ENCODE measurements at places on chromosomes 4 and X.

DNA sequence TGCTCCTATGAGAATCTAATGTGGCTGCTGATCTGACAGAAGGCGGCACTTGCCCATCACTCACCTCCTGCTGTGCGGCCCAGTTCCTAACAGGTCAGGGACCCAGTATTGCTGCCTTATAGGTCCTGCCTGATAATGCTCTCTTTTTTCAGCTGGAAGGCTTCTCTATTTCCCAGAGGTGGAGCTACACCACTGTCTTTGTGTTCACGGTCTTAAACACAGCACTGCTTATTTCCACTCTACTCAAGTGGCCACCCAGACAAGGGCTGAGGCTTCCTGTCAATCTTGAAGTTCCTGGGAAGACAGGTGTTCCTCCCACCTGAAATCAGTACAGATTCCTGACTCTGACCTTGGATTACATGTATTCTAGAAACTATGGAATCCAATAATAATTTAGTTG is 270.6 kb downstream of the NR3C2 start:
- DNase-seq, result no peak

DNA sequence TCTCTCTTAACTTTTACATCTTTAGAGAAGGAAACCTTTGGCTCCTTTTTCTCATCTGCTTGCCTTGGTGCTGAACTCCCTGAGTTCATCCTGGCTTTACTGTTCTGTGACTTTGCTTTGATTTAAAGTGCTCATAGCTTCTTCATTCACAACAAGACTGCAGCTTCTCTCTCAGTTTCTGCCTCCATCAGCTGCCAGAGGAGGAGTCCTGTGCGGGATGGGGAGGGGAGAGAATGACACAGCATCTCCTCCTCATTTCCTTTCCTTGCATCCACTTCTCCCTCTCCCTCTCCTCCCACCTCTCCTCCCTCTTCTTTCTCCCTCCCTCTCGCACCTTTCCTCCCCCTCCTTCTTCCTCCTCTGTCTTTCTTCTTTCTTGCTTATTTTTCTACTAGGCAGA is 42.0 kb downstream of the CBLL2 start:
- no peak for DNase-seq

DNA sequence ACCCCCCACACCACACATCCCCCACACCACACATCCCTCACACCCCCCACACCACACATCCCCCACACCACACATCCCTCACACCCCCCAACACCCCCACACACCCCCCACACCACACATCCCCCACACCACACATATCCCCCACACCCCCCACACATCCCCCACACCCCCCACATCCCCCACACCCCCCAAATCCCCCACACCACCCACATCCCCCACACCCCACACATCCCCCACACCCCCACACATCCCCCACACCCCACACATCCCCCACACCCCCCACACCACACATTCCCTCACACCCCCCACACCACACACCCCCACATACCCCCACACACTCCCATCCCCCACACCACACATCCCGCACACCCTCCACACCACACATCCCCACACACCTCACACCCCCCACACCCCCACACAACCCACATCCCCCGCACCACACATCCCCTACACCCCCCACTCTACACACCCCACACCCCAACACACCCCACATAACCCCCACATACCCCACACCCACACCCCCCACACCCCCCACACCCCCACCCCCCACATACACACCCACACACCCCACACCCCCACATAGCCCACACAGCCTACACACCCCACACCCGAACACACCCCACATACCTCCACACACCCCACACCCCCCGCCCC is 172.9 kb downstream of the DCLK2 start:
- no peak for DNase-seq

DNA sequence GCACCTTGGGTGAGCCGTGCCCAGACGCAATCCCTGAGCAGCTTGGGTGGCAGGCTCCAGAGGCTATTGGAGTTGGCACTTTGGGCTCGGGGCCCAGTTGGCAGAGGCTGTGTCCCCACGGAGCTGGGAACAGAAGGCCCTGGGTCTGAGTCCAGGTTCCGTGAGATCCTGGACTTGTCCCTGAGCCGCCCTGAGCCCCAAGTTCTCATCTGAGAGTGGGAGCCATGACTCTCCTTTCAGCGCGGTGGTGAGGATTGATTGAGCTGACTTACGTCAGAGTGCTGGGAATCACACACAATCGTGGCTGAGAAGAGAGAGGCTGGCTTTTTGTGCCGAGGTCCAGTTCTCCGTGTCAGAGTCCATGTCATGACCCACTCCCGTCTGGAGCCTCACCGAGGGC is 98.0 kb downstream of the PSAPL1 start:
- no peak for DNase-seq

GRCh38 chr4:54096295-54096962 is 3.5 kb upstream of the GSX2 start:
- DNase-seq, result no peak

DNA sequence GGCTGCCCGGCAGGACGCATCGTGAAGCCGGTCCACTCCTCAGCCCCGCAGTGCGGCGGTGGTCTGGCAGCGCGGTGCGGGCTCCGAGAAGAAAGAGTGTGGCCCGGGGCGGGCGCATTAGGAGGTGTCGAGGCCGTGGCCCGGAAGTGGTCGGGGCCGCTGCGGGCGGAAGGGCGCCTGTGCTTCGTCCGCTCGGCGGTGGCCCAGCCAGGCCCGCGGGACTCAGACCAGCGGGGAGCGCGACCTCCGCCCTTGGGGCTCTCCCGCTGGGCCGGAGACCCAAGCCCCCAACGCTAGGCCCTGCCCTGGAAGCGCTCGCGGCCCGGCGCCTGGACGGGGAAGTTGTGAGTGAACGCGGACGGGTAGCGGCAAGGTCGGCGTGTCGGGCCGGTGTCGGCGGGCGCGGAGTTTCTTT is 60.0 kb downstream of the HS3ST1 start:
- no peak for DNase-seq

- DNase-seq, result no peak
These were observed 37.8 kb downstream of the LEF1 start for GRCh38 chr4:108130955-108131354.

DNA sequence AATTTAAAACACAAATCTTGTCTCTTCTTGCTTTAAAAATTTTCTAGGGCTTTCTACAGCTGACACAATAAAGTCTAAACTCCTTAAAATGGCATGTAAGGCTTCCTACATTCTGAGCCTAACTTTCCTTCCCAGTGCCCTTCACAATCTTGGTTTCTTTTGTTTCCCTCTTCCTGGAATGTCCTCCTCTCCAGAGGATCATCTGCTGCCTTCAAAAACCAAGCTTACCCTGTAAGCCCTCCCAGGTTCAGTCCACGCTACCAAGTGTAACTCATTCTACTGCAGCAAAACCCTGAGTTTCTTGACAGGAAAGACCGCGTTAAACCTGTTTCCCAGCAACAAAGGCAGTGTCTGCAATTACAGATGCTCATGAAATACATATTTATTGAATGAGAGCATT is 91.3 kb downstream of the SHISA3 start:
- no peak for DNase-seq

- DNase-seq, result no peak
These were observed 41.6 kb downstream of the BEX3 start for GRCh38 chrX:103417933-103418332.

DNA sequence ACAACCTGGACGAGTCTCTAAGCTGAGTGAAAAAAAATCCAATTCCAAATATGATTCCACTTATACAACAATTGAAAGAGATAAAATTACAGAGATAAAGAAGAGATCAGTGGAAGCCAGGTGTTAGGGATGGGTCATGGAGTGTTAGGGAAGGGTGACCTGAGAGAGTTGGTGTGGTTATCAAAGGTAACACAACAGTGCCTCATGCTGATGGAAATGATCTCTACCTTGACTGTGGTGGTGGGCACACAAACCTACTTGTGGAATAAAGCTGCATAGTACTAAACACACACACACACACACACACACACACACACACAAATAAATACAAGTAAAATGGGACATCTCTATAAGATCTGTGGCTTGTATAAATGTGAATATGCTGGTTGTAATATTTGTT is 26.0 kb downstream of the BEND2 start:
- DNase-seq, result no peak

DNA sequence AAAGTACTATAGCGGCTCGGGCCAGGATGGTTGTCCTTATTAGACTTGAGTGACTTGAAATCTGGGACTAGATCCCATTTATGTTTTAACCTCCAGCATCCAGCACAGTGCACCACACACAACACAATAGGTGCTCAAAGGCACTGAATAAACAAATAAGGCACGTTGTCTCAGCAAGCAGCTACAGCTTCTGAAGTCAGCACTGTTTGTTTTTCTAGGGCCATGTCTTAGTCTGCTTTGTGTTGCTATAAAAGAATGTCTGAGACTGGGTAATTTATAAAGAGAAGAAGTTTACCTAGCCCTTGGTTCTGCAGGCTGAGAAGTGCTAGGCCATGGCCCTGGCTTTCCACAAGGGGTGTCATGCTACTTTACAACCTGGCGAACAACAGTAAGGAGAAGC is 102.1 kb upstream of the LNX1 start:
- no peak for DNase-seq

- peak; percentile 55 for DNase-seq
These were observed 62.4 kb upstream of the PDLIM3 start for GRCh38 chr4:185597532-185598188.

- DNase-seq, result no peak
These were observed 244.6 kb downstream of the SPANXN4 start for GRCh38 chrX:143270317-143270716.

- DNase-seq, result no peak
These were observed 188.7 kb upstream of the AADAT start for GRCh38 chr4:170278460-170278859.

GRCh38 chr4:173056710-173057109 is 111.9 kb upstream of the GALNT7 start:
- no peak for DNase-seq

- DNase-seq, result no peak
These were observed 65.3 kb downstream of the CLCN5 start for GRCh38 chrX:49987651-49988050.

GRCh38 chr4:165972747-165973146 is 99.7 kb downstream of the TLL1 start:
- DNase-seq, result no peak

DNA sequence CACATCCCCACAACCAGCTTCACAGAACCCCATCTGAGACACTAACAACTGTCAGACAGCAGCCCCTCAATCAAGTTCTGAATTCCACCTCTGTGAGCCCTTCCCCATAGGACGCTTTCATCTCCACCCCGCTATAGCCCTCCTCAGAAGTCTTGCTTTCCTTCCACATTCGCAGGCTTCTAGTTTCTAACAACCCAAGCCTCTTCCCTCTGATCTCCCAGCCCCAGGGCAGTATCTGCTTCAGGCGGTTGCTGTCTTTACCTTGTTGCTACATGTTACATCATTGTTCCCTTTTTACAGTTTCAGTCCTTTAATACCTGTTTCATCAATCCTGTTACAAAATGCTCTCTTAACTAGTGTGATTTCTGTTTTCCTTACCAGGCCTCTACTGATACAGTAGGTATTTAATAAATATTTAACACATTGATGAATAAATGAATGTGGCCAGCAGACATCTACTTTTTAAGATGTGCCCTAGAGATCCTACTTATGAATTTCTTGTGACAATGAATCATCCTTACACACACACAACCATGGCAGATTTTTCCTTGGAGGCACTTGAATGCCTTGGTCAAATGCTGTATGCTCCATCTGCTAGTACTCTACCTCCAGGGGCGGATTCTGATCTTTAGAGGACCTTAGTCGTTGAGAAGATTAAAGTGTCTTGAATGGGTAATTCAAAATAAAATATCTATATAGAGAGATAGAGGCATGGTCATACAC is 164.7 kb upstream of the SLIT2 start:
- no peak for DNase-seq

- DNase-seq, result no peak
These were observed 289.2 kb downstream of the LDB2 start for GRCh38 chr4:16609170-16609758.

GRCh38 chr4:144653781-144654545 is 8.0 kb downstream of the HHIP start:
- DNase-seq, result no peak

- no peak for DNase-seq
These were observed 599.7 kb downstream of the ARAP2 start for GRCh38 chr4:35644591-35644990.

DNA sequence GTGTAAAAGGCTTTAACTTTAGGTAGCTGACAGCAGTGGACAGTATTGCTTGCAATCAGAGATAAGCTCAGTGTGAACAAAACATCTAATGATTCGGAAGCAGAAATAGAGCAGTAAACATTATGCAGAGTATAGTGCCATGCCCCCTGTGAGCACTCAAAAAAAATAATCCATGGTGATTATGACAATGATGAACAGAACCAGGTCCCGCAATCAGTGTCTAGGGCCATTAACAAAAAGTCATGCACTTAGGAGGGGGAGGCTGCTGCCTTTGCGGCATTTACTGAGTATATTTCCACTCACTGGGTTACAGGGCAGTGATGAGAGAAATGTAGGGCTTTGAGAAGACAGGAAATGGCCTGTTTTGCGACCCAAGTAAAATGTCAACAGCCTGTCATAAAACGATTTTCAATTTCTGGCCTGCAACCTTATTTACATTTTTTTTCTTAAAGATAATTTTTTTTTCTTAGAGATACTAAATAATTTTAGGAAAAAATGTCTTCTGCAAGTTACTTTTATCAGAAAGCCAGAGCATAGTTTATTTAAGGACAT is 27.3 kb upstream of the NEIL3 start:
- no peak for DNase-seq

DNA sequence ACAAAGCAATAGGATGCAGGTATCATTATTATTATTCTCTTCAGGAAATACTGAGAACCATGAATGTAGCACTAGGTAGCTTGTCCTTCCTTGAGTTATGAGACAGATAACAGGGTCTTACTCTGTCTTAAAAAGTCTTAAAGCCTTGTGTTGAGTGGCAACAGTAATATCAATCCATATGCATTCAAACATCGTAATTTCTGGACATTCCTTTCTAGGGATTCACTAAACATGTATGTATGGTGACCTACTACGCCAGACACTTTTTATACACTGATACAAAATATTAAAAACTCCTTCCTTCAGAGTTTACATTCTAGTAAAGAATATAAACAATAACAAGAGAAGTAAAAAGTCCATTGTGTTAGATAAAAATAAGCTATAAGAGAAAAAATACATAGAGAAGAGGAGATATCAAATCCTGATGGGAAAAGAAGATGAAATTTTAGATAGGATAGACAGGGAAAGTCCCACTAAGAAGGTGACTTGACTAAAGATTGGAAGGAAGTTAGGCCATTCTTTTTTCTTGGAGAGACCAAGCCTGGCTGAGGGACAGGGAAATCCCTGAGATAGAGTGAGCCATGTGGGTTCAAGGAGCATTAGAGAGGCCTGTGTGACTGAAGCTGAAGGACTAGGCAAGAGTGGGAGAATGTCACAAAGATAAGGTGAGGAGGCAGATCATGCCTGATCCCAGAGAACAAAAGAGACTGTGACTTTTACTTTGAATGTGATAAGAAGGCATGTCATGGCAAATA is 5.0 kb upstream of the DDX60L start:
- DNase-seq, result no peak

Measured in AG04450 (cell line).